ENCODE measurements at places on chromosomes 5 and 9. TPM values are rescaled to one million over a fixed set of nuclear protein-coding genes. Genes with fewer than 3 reads are reported as not detected.
A peak's percentile ranks its signal among the peaks of the same experiment; 100 is the strongest.

The ORM2 gene
- not detected for total RNA-seq

DNA sequence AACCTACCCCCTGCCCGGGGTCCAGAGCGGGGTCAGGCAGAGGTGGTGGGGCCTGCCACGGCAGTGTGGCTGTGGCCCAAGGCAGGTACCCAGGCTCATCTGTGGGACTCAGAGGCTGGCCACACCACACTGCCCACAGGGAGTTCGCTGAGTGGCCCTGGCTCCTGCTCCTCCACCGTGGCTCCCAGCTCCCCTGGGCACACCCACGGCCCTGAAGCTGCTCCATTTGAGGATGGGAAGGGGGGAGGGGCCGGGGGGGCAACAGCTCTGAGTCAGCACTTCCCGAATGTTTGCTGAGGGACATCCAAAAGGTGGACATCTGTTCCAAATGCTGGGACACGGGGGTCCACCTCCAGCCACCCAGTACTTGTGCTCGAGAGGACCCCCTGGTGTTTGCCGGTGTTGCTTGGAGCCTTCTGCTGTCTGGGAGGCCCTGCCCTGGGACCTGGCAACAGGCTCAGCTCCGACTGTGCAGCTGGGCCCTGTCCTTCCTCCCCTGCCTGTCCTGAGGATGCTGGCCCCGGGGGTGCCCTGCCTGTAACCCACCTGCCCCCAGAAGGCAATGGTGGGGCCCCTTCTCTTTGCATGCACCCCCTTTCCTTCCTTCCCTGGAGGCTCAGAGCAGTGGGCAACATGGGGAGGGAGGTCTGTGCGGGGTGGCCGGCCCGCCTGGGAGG is 2.5 kb upstream of the NRARP start:
- no peak for DNase-seq

- DNase-seq = no peak
Observed at GRCh38 chr9:125994066-125994943, 247.1 kb downstream of the PBX3 start.

GRCh38 chr5:132410451-132411303 is 41.2 kb downstream of the SLC22A5 start:
- peak; percentile 72 for DNase-seq

- DNase-seq = no peak
Observed at GRCh38 chr9:118568704-118569103, 800.5 kb downstream of the BRINP1 start.

DNA sequence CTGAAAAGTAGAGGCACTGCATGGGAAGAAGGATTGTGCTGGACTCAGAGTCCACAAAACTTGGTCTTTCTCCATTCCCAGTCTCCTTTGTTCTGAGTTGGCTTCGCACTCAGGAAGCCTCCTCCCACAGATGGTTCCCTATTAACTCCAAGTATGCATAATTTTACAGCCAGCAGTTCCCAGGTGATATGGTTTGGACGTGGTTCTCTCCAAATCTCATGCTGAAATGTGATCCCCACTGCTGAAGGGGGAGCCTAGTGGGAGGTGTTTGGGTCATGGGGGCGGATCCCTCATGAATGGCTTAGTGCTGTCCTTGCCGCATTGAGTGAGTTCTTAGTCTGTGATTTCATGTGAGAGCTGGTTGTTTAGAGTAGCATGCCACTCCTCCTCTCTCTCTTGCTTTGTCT is 86.6 kb downstream of the FEM1C start:
- DNase-seq = no peak

Measured in IMR-90 (cell line).